Breast epithelium (tissue), 4 donors: ENCODE measurements at places on chromosomes 6 and 20. TPM values are rescaled to one million over a fixed set of nuclear protein-coding genes. Genes with fewer than 3 reads are reported as not detected.

The TTI1 gene
- 16.7 TPM for total RNA-seq

The SLC16A10 gene
- 5.4 TPM for total RNA-seq

The SCRT2 gene
- total RNA-seq, result not detected

The CST2 gene
- not detected for total RNA-seq

The IMPG1 gene
- not detected for total RNA-seq

The HSPA1A gene
- total RNA-seq, result 459 TPM

The OARD1 gene
- total RNA-seq, result 17.0 TPM

The SAMD5 gene
- 0.80 TPM for total RNA-seq

The TTLL9 gene
- total RNA-seq, result 0.16 TPM

The HRH3 gene
- not detected for total RNA-seq

The NT5E gene
- 10.1 TPM for total RNA-seq

The EEF1A2 gene
- 0.48 TPM for total RNA-seq

The ZNF133 gene
- 37.5 TPM for total RNA-seq

The ELOVL4 gene
- 1.9 TPM for total RNA-seq

The ZFAND3 gene
- 53.0 TPM for total RNA-seq

The BPI gene
- total RNA-seq, result not detected

The BTNL2 gene
- total RNA-seq, result not detected

The HLA-B gene
- 532 TPM for total RNA-seq

The UQCC2 gene
- total RNA-seq, result 19.7 TPM

The DYNLRB1 gene
- total RNA-seq, result 77.7 TPM

The SNAP25 gene
- 0.32 TPM for total RNA-seq

The HLA-DMA gene
- 41.9 TPM for total RNA-seq

The TTPAL gene
- total RNA-seq, result 13.5 TPM

The ROMO1 gene
- total RNA-seq, result 348 TPM

The FAM162B gene
- 3.7 TPM for total RNA-seq

The LEMD2 gene
- total RNA-seq, result 59.0 TPM

The TRAPPC3L gene
- total RNA-seq, result 0.80 TPM

The EYA2 gene
- total RNA-seq, result 5.4 TPM

The TRIM40 gene
- total RNA-seq, result not detected

The FOXQ1 gene
- total RNA-seq, result not detected

The ACTL10 gene
- total RNA-seq, result 3.4 TPM

The MYBL2 gene
- not detected for total RNA-seq

The FILIP1 gene
- 4.3 TPM for total RNA-seq

The HLA-DQB1 gene
- total RNA-seq, result 5.4 TPM

The GSTA2 gene
- total RNA-seq, result not detected
